ENCODE measurements at places on chromosomes 2 and 18.
A peak's percentile ranks its signal among the peaks of the same experiment; 100 is the strongest.

GRCh38 chr2:54665436-54665856, 58.0 kb upstream of the EML6 start:
- DNase-seq = peak; percentile 40

DNA sequence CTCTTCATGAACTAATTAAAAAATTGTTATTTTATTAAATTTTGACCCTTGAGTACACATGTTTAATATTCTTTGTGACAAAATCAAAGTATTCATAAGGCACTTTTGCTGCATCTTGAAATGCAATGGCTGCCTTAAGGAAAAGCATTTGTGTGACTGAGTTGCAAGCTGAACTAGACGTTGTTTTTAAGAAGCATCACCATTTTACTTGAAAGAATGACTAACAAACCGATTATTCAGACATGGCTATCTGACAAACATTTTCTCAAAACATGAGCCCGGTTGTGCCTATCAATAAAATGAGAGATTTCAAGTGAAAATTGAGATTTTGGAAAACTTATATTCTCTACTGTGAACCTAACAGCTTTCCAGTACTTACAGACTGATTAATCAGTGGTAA, 2.8 kb downstream of the GCFC2 start:
- DNase-seq = no peak

- no peak for DNase-seq
Observed at GRCh38 chr2:138239902-138240491, 261.6 kb upstream of the SPOPL start.

- no peak for DNase-seq
Observed at GRCh38 chr2:163943403-163944346, 207.9 kb upstream of the FIGN start.

DNA sequence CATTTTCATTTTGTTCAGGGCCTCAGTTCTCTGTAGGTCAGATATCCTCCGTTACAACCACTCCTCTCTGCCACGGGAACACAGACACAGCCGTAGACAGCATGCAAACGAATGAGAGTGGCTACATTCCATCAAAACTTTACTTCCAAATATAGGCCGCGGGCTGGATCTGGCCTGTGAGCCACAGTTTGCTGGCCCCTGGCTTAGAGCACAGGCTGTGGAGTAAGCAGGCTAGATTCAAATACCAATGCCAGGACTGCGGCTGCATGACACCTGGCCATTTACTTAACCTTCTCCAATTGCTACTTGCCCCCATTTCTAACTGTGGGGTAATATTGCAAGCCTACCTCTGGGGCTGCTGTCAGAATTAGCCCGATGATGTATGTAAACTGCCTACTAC, 325.8 kb upstream of the POU3F3 start:
- DNase-seq = no peak

GRCh38 chr2:73925853-73926492, 707 bp upstream of the DGUOK start:
- no peak for DNase-seq

DNA sequence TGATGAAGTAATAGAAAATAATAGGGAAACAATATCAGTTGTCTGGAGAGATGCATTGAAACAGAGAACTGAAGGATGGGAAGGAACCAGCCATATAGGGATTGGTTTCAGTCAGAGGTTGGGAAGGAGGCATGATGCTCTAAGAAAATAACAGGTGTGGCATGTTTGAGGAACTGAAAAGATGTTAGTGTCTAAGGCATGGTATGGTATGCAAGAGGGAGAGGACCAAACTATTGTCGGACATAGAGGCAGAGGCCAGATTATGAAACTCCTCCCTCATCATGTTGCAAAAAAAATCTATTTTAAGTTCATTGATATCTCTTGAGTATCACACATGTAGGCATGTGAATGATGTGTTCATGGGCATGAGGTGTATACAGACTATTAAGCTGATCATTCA, 48.9 kb upstream of the EMILIN2 start:
- DNase-seq = no peak

DNA sequence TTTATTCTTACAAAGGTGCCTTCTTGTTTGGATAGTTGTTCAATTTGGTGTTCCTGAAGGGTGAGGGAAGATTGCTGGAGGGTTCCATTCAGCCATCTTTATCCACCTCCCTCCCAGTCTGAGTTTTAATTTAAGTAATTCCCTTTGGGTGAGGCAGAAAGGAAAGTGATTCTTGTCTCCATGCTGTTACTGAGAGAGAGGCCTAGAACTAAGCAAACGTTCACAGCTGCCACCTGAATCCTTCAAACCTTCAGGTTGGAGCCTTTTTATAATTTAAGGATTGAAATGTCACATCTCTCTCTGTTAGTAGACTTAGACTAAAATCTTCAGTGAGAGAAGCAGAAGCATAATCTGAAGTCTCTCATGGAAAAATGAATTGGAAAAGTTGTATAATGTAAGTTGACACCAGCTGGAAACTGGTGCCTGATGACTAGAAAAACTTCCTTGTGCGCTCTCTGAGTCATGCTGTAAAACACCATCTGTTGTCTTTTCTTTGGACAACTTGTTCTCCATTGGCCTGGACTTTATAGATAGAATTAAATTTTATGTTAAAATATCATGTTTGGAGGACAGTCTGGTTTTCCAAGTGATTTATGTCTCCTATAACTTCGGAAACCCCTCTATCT, 14.6 kb downstream of the STRADB start:
- DNase-seq = no peak

DNA sequence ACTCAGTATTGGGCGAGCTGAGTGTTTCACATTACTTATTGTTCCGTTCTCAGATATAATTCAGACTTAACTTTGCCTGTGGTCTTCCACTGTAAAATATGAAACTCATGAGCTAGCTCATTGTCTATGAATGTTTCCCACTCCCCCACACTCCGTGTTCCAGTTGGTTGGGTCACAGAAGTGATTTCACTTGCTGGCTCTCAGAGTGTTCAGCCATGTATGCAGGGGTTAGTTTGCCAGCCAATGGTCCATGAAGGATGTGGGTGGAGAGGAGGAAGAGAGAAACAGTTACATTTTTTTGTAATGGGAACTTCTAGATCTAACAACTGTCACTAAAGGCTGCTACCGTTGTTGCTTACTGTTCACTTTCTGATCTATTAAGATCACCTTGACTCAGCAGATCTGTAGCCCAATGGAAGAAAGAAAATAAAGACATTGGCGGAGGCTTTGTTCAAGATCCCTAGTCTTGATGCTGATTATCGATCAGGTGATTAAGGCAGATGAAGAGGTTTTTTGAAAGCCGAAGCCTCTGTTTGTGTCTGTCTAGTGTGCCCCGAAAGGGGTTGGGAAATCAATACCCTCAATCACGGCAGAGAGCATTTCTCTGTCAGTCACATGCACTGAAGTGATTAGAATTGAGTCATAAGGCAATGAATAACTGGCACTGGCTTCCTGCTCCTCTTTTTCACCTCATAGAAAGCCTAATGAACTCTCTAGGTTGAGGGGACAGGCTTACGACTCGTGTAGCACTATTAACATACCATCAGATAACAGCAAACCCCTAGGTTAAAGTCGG, 279.7 kb upstream of the FIGN start:
- no peak for DNase-seq

GRCh38 chr2:88127888-88128653, at the start of gene FABP1:
FABP1 (minus strand) TSS chr2:88128062; CDS start chr2:88128017, 45 bp downstream.
- DNase-seq = no peak

DNA sequence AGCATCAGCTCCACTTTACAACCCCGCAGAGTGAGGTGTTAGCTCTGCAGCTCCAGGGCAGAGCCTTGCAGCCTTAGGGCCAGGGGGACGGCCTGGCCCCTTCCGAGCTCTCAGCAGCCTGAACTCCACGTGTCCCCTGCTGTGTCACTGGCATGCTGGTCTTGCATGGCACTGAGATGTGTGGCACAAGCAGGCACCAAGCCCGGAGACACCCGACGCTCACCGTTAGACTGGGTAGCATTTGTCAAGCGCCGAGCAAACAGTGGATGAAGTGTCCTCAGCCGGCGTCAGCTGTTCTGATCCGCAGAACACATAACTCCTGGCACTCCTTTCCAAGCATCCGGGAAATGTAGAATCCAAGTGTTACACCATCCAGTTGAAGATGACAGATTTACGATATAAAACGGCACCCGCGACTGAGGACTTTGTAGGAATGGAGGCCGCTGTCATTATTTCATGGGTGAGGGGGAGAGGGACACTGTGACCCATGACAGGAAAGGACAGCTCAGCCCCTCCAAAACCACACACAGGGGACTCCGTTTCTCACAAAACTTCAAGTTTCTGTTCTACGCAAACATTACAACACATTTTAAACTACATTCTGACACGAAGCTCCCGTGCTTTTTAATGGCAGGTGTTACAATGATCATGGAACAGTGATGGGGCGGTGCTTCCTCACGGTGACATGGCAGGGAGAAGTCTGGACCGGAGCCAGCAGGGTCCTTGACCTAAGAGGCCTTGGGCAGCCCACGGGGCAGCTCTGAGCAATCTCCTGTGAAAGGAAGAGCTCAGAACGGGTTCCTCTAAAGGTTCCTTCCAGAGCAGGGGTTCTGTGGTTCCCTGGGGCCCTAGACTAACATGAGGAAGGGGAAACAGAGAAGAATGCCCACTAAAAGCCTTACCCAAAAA, 89.4 kb downstream of the HDAC4 start:
- no peak for DNase-seq

- no peak for DNase-seq
Observed at GRCh38 chr2:181776336-181776735, 96.0 kb upstream of the NEUROD1 start.

DNA sequence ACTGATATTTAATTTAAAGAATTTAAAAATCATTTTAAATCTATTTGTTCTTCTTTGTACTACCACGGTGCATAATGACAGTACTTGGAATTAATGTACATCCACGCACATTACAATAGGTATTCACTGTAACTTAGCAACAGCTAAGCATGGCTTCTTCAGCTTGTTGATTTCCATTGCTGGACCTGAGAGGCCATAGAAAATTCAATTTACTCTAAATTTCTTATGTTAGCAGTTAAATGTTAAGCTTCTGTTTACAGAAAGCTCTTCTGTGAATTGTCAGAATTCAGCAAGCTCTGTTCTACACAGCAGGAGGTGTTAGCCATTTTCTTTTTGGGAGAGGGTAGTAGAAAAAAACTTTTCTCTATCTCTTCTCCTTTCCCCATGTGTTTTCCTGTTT, 1149.3 kb upstream of the CDH2 start:
- no peak for DNase-seq

DNA sequence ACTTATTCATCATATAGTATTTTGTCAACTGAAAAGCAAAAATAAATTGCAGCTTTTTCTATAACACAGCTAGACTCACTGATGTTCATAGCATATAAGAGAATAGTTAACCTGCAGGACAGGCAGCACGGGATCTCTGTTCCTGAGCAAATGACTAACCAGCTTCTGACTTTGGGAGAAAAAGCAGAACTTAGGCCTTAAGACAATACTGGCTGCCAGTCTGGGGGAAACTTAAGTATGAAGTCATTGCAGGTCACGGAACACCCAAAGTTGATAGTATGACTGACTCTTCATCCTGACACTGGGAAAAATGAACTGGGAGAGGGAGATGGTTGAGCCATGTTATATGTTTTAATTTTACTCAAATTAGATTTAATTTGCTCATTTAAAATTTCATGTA, 113.0 kb downstream of the DPP4 start:
- no peak for DNase-seq

GRCh38 chr2:224884188-224884587, 158.1 kb downstream of the DOCK10 start:
- DNase-seq = no peak

DNA sequence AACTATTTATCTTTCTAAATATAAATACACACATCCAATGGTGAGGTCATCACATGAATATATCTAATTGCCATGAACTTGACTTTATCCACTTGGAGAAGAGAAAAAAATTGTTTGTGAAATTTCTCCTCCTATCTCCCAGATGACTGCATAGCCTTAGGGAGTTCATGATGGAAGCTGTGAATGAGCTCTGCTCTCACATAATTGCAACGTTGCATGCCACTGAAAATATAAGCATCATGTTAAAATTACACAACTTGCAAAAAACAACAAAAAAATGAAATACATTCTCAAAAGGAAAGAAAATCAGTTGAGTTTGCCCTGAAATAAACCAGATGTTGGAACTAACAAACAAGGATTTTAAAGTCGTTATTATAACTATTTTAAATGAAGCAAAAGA, 50.6 kb upstream of the OSR1 start:
- no peak for DNase-seq

- DNase-seq = no peak
Observed at GRCh38 chr2:231604101-231604684, 11.5 kb downstream of the TEX44 start.

DNA sequence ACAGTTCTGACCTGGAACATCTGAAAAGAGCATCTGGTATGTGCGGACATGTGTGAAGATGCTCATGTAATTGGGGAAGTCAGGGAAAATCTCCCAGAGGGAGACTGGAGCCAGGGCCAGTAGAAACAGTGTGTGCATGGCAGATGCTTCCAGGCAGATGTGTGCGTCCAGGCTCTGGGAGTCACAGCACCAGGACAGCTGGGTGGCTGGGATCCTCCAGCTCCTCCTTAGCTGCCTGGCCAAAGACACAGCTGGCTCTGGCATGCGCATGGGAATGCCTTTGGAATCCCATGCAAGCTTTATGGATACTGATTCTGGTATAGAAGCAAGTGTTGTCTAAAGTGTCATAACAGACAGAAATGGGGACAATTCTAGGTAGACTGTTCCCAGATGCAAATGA, 369.7 kb downstream of the INSIG2 start:
- no peak for DNase-seq

GRCh38 chr18:13611601-13612195, 114.7 kb downstream of the FAM210A start:
- DNase-seq = no peak

DNA sequence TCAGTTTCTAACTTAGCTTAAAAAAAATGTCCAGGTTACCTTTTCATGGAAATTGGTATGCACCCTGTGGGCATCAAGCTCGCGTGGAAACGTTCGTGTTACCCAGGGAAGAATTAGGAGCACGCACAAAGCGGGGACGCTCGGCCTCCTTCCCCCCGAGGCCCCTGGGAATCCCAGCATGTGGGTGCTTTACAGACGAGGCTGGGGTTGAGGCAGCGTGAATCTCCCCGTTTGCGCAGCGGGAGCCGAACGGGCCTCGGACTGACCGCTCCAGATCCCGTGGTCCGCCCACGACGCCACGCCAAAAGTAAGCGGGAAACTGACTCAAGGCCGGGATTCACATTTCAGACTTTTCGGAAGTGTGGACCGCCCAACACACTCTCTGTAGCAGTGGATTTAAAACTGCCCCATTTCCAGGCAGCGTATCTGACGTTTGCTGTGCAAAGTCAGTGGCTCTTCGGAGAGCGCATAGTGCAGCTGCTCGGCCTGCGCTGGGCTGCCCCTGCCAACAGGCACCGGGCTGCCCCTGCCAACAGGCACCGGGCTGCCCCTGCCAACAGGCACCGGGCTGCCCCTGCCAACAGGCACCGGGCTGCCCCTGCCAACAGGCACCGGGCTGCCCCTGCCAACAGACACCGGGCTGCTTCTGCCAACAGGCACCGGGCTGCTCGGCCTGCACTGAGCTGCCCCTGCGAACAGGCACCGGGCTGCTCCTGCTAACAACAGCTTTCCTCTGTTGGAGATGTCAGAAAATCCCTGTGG, 49.7 kb downstream of the SH3YL1 start:
- no peak for DNase-seq

- DNase-seq = no peak
Observed at GRCh38 chr18:8901019-8901418, 195.7 kb downstream of the MTCL1 start.
